Upper lobe of left lung (tissue), 6 donors: ENCODE measurements at places on chromosomes 7 and 10. TPM values are rescaled to one million over a fixed set of nuclear protein-coding genes. Genes with fewer than 3 reads are reported as not detected.
A peak's percentile ranks its signal among the peaks of the same experiment; 100 is the strongest.

RHEB gene
- 105 TPM for total RNA-seq

FAM25C gene
- total RNA-seq, result not detected

GRCh38 chr10:90779548-90779947 is 78.3 kb downstream of the HTR7 start:
- H3K4me3 ChIP-seq, result no peak overlapping the region
- DNase-seq, result no peak
- no peaks in the 10 kb centered on the region for H3K36me3 ChIP-seq
- H3K27ac ChIP-seq, result no peak overlapping the region

GBX1 gene
- not detected for total RNA-seq

DNA sequence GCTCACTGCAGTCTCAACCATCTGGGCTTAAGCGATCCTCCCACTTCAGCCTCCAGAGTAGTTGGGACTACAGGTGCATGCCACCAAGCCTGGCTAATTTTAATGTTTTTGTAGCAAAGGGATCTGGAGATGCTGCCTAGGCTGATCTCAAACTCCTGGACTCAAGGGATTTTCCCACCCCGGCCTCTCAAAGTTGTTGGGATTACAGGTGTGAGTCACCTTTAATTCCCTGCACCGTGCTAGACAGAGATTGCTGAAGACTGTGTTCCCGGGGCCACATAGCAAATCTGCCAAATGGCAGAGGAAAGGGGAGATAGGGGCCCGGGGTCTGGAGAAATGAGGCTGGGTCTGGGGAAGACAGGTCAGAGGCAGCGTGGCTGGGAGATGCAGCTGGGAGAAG is 20.6 kb upstream of the PSMG3 start:
- no peak overlapping the region for H3K27ac ChIP-seq
- no peaks in the 10 kb centered on the region for H3K27me3 ChIP-seq
- no peak overlapping the region for H3K4me3 ChIP-seq
- no peaks in the 10 kb centered on the region for H3K36me3 ChIP-seq

DNA sequence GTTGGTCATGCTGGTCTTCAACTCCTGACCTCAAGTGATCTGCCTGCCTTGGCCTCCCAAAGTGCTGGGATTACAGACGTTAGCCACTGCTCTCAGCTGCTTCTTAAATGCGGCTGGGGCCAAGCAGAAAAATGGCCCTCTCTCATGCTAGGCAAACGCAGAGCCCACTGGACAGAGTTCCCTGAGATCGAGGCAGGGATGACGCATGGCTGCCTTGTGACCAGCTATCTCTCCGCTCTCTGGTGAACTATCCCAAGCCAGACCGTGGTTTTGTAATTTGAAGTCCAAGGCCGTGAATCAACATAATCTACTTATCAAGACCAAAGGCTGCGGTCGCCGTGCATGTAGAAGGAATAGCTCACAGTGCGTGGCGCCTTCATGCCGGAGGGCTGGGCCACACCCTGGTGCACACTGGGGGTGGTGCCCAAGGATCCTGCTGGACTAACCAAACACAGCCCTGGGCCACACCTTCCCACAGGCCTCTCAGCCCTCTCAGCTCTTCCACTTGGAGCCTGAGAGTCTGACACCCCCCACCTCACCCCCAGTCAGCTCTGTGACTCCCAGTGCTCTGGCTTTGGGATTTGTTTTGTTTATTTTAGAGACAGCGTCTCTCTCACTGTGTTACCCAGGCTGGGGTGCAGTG is 88.1 kb upstream of the CUX1 start:
- no peak overlapping the region for H3K4me3 ChIP-seq
- H3K27ac ChIP-seq, result peak overlapping the region; percentile 57
- no peak for DNase-seq
- peaks cover 13% of the 10 kb centered on the region for H3K4me1 ChIP-seq
- no peaks in the 10 kb centered on the region for H3K27me3 ChIP-seq
- H3K36me3 ChIP-seq, result no peaks in the 10 kb centered on the region

GRCh38 chr7:105838627-105839231 is 37.7 kb downstream of the ATXN7L1 start:
- no peaks in the 10 kb centered on the region for H3K36me3 ChIP-seq
- H3K27me3 ChIP-seq, result no peaks in the 10 kb centered on the region
- peaks cover 20% of the 10 kb centered on the region for H3K4me1 ChIP-seq
- no peak overlapping the region for H3K27ac ChIP-seq

PKD1L1 gene
- total RNA-seq, result 0.46 TPM
